ENCODE measurements at places on chromosomes 3 and 15.
A peak's percentile ranks its signal among the peaks of the same experiment; 100 is the strongest.

- no peak for DNase-seq
These were observed 242.1 kb downstream of the ITPR1 start for GRCh38 chr3:4735243-4735642.

GRCh38 chr3:8457039-8457438 is 44.6 kb upstream of the LMCD1 start:
- DNase-seq: no peak

- no peak for DNase-seq
These were observed 33.3 kb upstream of the TUBGCP5 start for GRCh38 chr15:23072633-23073032.

GRCh38 chr3:103337179-103337845 is 902.5 kb downstream of the ZPLD1 start:
- DNase-seq: no peak

- no peak for DNase-seq
These were observed 45.6 kb downstream of the WNT5A start for GRCh38 chr3:55441499-55441898.

GRCh38 chr3:2360815-2361214 is 262.1 kb downstream of the CNTN4 start:
- DNase-seq: no peak

GRCh38 chr15:73928971-73929627 is 2.8 kb downstream of the LOXL1 start:
- no peak for DNase-seq

GRCh38 chr3:65633018-65633638 is 405.6 kb downstream of the MAGI1 start:
- DNase-seq: no peak

DNA sequence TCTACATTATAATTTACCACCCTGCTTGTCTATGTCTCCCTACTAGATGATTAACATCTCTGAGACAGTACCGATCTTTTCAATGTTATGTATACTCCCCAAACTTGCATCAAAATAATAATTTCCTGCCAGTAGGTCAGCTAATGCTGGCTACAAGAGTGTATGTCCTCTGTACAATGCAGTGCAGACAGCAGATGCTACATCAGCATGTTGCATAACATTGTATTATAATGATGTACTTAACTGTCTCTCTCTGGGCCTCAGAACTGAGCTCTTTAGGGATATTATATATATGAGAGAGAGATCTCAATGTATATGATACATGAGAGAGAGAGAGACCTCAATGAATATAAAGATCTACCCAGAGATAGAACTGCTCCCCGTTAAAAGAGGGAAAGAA is 456.6 kb downstream of the SHQ1 start:
- DNase-seq: no peak

GRCh38 chr3:113118336-113118735 is 93.0 kb upstream of the BOC start:
- no peak for DNase-seq

DNA sequence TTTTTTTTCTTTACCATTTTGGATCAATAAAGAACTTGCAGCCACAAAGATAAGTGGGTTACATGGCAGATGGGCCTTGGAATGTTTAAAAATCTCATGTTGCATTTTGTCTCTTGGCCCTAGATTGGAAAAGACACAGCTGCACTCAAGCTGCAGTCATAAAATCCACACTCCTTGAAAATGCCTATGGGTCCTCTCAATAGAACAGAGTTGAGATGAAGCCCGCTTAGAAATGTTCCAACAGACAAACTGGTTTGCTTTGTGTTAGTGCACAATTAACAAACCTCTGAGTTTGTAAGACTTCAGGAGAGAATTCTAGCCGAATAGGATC is 401.2 kb upstream of the CDIN1 start:
- DNase-seq: no peak

- DNase-seq: peak; percentile 7
These were observed 11.9 kb downstream of the GPR176 start for GRCh38 chr15:39908186-39908585.

GRCh38 chr15:96851613-96852012 is 521.1 kb downstream of the NR2F2 start:
- DNase-seq: no peak

- DNase-seq: peak; percentile 59
These were observed 89.0 kb downstream of the CHSY1 start for GRCh38 chr15:101162701-101163483.

- DNase-seq: no peak
These were observed 7.4 kb upstream of the DLG1 start for GRCh38 chr3:197305854-197306253.

DNA sequence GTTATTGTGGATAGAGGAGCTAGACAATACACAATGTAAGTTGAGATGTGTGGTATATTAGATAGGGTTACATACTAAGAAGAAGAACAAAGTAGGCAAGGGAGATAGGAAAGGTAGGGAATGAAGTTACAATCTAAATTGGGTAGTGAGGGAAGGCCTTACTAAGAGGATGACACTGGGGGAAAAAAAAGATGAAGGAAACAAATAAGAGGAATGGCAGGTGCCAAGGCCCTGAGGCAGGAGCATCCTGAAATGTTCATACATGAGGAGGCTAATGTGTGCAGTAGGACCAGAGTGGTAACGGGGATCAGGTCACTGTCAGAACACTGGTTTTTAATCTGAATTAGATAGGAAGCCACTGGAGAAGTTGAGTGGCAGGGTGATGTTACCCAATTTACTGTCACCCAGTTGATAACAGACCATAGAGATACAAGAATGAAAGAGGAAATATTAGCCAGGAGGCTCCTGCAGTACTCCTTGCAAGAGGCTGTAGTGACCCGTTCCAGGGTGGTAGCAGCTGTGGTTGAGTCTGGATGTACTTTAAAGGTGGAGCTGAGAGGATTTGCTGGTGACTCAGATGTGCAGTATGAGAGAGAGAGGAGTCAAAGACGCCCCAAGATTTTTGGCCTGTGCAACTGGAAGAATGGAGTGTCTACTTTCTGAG is 14.4 kb downstream of the RTP1 start:
- DNase-seq: no peak

GRCh38 chr3:181534781-181535221 is 176.9 kb upstream of the SOX2 start:
- no peak for DNase-seq

GRCh38 chr3:153866901-153867300 is 254.3 kb upstream of the ARHGEF26 start:
- no peak for DNase-seq

DNA sequence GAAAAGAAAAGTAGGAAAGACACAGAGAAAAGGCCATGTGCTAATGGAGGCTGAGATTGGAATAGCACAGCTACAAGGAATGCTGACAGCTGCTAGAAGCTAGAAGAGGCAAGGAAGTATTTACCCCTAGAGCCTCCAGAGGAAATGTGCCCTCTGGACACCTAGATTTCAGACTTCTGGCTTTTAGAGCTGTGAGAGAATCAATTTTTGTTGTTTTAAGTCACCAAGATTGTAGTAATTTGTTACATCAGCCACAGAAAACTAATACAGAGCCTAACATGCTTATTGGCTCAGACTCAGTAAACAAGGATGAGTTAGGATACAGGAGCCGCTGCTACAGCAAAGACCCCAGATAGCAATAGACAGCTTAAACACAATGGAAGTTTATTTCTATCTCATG is 33.1 kb upstream of the GLCE start:
- no peak for DNase-seq

DNA sequence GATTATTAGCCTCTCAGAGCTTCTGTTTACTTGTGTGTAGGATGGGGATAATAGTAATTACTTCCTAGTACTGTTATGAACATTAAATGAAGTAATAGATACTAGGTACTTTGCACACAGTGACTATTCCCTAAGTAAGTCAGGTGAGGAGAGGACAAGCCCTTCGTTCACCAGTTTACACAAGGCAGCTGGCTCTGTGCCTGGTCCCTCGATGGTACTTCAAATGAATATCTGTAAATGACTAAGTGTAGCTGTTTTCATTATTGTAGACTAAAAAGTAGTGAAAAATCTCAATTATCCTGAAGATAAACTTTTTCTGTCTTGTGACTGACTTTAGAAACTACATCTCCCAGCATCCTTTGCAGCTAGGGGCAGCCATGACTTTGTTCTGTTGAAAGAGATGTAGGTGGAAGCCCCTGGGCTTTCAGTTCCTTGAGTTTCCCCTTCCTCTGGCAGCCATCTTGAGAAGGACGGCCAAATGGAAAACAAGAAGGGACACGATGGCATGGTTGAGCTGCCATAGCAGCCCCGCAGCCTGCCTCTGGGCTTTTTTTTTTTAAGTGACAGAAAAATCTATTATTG is 11.7 kb upstream of the WNT7A start:
- no peak for DNase-seq

GRCh38 chr3:114445233-114445632 is 151.4 kb downstream of the TIGIT start:
- no peak for DNase-seq

GRCh38 chr3:122365073-122365472 is 18.0 kb downstream of the MIX23 start:
- DNase-seq: no peak

DNA sequence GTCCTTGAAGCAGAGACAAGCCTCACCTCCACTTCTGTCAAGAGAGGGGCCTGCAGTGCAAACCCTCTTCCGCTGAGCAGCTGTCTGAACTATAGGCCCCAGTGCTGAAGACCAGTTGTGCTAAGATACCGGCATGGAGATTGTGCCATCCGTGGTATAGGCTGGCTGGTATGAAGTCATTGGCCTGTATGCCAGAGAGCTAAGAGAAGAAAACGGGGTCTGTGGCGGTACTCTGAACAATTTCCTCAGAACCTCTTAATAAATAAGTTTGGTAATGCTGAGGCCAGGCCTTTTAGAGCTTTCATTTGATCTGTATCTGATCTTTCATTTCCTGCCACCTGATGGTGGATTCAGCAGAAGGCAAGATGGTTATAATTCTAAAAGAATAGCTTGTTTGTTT is 123.0 kb downstream of the LRIG1 start:
- no peak for DNase-seq

DNA sequence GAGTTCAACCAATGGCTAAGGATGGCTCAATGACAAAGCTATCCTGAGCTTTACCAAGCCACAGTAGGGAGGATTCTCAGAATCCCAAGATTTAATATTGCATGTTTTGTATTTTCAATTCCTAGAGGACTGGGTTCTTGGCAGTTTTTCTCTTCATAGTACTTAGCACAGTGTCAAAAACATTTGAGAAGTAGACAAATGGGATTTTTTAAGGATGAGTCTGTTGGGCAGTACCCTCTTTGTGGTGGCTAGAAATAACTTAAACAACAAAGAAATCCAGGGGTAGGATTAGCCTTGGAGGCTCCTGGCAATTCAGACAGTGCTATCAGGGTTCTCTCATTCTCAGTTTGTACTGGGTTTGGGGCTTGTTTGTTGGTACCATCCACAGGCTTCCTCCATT is 212.8 kb upstream of the RORA start:
- no peak for DNase-seq

GRCh38 chr3:159852266-159852665 is 136.4 kb upstream of the IL12A start:
- DNase-seq: no peak

- DNase-seq: no peak
These were observed 87.9 kb downstream of the RGMA start for GRCh38 chr15:93001156-93001555.

GRCh38 chr3:175163686-175164085 is 304.6 kb downstream of the NAALADL2 start:
- DNase-seq: no peak

- DNase-seq: no peak
These were observed 575.4 kb upstream of the GOLIM4 start for GRCh38 chr3:168671091-168671490.

DNA sequence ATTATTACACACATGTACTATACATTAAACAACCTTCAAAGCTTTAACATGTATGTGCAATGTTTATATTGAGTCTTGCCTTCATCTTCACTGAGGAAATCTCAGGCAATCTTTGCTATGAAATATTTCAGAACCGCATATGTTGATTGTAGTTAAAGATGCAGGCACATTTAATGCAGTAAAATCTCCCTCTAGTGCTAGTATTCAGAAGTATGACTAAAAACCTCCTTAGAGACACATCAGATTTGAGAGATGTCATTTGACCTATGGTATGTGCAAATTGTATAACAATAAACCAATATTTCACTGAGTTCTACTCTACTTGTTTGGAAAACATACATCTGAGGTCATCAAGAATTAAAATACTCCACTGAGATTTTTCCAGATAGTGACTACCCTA is 123.8 kb upstream of the C15orf61 start:
- DNase-seq: no peak

GRCh38 chr3:20123131-20123652 is 62.8 kb downstream of the SGO1 start:
- no peak for DNase-seq

DNA sequence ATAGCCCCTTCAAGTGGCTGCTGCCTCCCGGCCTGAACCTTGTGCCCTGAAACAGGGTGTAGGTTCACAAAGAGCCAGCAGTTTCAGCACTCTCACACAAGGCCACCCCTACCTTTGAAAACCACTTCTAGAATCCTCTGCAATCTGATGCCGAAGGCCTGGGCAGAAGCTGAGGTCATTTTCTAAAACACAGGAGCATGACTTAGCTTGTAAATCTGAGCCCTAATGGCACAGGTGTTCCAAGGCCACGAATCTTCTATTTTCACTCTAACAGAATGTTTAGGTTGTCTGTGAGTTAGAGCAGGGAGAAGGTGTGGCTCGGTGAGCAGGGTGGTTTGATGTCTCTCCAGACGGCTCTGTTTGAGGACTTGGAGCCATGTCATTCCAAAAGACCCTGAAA is 62.3 kb downstream of the SYNM start:
- DNase-seq: no peak

GRCh38 chr15:55552926-55553325 is 35.2 kb downstream of the PYGO1 start:
- DNase-seq: no peak

GRCh38 chr3:136703429-136703828 is 48.7 kb downstream of the STAG1 start:
- DNase-seq: no peak

GRCh38 chr3:171802590-171802956 is 7.7 kb downstream of the PLD1 start:
- DNase-seq: no peak

DNA sequence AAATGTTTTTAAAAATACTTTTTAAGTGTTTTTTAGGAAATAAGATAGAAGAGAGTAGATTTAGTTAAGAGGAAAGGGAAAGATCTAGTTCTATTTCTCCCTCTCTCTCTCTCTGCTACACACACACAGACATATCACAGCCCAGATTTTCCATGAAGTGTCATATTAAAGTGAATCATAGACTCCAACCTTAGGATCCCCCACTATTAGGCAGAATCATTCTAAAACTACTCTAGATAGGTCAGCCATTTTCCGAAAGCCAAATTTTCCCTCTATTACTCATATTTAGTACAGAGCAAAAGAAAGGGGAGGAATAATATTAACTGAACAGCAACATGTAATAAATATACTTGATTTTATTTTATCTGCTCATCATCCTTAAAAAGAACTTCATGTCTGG is 45.1 kb upstream of the RSL24D1 start:
- no peak for DNase-seq

GRCh38 chr15:68402432-68403160 is 29.4 kb downstream of the ITGA11 start:
- no peak for DNase-seq

- DNase-seq: no peak
These were observed 36.7 kb upstream of the PLCL2 start for GRCh38 chr3:16848007-16848406.
